Activated T-cell treated with anti-CD3 and anti-CD28 coated beads, Interleukin-2, amount 50 U/mL, for 72 hours (primary cell): ENCODE measurements at places on chromosomes 16 and 17.

- no peak for DNase-seq
These were observed 478.0 kb downstream of the SLC39A11 start for GRCh38 chr17:72614476-72614870.

DNA sequence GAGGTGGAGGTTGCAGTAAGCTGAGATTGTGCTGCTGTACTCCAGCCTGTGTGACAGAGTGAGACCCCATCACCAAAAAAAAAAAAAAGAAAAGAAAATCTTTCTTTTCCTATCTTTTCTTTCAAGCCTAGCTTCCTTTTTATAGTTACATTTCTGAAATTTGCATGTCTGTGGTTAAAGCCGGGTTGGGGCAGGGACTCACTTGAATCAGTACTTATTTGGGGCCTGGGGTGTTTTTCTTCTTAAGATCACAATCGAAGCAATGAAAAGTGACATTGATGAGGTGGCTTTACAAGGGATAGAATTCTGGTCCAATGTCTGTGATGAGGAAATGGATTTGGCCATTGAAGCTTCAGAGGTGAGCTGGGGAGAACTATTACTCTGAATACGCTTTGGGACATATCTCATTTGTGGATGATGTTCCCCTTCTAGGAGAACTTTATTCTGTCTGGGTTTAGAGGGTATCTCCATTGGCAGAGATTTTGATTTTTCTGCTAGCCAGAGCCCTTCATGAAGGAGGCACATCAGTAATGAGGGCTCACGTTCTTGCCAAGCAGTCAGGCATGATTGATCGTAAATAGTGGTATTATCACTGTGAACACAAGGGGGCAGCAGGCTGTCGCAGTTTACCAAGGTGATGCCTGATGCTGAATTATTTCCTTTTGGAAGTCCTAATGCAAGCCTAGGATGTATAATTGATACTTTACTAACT is 14.3 kb downstream of the KPNB1 start:
- DNase-seq: peak; percentile 60

GRCh38 chr17:46730679-46731078 is 87.8 kb downstream of the WNT3 start:
- DNase-seq: no peak

DNA sequence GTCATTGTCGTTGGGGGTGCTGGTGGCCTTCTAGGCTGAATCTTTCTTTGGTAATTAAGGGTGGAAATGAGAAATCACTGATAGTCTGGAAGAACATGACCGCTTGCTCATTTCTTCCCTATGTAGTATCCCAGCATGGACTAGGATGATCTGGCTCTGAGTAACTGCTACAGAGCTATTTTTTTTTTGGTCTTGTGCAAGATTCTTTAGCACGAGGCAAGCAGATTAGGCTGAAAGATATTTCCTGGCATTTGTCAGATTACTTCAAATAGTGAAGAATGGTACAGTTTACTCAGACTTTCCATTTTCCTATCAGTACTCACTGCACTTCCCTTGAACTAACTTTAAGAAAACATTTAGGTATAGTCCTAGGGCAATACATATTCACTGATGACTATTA is 89.0 kb downstream of the SYCE1L start:
- no peak for DNase-seq

- no peak for DNase-seq
These were observed 31.1 kb downstream of the C16orf82 start for GRCh38 chr16:27097800-27098230.

GRCh38 chr16:11250091-11250785 is 5.8 kb downstream of the SOCS1 start:
- no peak for DNase-seq

DNA sequence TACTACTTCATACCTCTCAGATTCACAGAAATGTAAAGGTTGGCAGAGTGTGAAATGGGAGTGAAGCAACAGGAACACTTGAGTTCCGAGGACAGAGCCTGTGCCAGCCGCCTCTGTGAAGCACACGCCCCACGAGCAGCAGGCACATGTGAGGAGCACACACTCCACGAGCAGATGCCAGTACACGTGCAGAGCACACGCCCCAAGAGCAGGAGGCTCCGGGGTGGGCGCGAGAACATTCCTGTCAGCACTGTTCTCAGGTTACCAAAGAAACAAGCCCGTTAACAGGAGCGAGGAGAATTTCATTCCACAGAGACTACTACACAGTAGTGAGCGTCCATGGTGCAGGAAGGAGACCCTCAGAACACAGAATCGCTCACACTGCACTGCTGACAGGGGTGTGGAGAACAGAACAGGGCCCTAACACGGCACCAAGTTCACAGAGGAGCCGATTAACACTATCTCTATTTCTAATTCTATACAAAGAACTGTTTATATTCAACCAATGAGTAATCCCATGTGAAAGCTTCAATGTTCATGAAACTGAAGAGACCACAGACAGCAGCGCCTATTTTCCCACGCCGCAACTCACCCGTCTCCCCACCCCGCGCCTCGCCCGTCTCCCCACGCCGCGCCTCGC is 40.1 kb downstream of the KLHDC4 start:
- DNase-seq: no peak

DNA sequence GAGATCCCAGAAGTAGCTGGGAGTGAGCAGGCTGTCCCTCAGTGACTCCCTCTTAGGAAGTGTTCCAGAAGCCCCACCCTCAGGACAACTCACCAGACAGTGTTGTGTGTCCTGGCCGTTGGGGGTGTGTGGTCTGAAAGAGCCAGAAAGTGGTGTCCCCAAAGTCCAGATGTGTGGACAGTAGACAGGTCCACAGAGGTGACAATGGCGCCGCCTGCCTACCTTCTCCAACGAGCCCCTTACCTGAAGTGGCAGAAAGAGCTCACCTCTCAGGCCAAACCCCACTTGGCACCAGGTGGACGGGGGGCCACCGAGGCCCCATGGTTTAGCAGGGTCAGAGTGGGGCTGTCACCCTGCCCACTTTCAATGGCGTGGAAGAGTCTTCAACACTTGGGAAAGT is 19.9 kb downstream of the C17orf100 start:
- DNase-seq: no peak

GRCh38 chr16:8063159-8063558 is 527.2 kb downstream of the TMEM114 start:
- no peak for DNase-seq

- DNase-seq: no peak
These were observed 58.1 kb downstream of the CYB5B start for GRCh38 chr16:69482410-69482991.

DNA sequence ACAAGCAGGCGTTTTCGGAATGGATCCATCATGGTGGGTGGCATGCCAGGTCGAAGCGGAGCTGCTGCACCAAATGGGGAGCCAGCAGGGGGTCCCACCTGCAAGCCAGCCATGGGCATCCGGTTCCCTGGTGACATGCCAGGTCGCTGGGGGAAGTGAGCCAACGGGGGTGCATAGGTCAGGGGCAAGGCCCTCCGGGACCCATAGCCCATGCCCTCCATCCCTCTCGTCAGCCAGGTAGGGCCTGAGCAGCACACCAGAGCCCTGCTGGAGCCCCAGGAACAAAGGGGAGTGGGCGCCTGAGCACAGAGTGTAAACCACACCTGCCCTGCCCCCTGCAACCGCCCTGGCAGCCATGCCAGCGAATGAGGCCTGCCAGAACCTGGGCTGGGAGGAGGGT is 5.0 kb downstream of the SMARCD2 start:
- DNase-seq: no peak

DNA sequence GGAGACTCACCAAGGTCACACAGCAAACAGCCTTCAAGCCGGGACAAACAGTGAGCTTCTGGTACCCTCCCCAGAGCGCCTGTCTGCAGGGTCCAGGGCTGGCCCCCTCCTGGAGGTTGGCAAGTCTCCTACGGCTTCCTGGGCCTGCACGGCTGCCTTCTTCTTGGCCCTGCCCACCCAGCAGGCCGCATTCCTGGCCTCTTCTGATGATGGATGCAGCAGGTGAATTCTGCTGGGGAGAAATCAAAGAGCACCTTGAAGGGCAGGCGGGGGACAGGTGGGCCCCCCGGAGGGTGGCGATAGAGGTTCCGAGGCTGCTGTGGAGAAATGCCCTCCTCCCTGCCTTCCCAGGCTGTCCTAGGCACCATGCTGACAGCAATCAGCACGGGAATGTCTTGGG is 3.8 kb upstream of the NOS2 start:
- DNase-seq: no peak

DNA sequence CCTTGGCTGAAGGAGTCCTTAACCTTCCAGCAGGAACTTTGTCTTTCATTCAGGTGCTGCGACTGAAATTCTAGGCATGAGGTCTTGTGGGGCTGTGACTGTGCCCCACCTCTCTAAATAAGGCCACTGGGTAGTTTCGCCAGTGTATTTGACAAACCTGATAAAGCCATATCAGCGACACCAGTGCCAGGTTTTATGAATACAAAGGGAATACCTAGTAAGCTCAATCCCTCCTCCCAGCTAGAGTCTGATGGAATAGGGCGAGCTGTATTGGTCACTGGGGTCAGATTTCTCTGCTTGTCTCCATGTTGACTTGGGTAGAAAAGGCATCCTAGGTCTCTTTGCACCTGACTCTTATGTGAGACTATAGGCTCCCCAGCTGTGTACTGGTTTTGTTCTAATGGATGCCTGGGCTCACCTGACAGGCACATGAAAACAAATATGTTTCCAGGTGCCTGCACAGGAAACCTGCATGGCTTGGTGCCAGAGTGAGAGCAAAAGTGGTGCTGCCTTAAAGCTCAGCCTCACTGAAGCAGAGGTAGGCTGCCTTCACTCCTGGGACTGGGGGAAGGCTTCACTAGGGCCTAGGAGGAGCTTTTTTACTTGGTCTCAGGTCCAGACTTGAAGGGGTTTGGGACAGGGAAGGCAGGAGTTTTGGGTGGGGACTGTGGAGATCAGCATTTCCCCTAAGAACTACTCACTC is 8.3 kb downstream of the SLC7A6 start:
- DNase-seq: no peak

DNA sequence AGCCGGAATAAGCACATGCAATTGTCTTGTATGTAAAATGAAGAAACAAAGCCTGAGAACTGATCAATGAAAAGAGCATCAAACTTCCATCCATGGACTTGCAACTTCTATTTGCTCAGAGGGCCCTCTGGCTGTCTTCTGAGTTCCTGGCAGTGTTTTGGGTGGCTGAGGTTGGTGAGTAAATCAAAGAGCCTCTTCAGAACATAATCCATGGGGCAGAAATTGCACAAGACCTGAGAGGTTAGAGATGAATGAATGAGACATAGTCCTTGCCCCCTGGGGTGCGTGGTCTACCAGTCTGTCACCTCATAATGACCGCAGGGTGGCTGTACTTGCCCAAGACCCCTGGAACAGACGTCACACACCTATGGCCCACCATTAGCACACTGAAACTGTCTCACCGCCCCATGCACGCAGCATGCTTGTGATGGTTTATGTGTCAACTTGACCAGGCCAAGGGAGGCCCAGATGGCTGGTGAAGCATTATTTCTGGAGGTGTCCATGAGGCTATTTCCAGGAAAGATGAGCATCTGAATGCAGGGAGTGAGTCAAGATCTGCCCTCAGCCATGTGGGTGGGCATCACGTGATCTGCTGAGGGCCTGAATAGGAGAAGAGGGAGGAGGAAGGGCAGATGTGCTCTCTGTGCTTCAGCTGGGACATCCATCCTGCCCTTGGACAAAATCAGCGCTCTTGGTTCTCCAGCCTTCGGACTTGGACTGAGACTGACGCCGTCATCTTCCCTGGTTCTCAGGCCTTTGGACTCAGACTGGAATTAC is 8.3 kb downstream of the PIK3R6 start:
- peak; percentile 38 for DNase-seq
